ENCODE measurements at places on chromosomes 13 and 19.

DNA sequence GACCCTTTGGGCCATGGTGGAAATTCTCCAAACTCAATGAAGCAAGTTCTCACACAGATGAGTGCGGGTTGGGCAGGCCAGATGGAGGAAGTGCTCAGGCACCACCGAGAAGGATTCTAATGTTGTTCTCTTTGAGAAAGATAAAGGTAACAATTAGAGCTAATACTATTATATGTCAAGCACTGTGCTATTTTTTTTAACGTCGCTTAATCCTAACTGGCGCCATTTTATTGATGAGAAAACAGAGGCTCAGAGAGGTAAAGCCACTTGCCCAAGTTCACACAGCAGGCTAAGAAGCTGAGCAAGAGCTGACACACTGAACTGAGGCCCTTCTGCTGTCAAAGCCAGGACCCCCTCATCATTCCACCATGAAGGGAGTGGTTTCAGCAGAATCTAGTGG lies 1.0 kb downstream of the FBL start:
- DNase-seq: no peak

GRCh38 chr13:50227361-50227760 lies 212.1 kb downstream of the KCNRG start:
- DNase-seq: no peak

- no peak for DNase-seq
Measured at GRCh38 chr19:42279155-42279901, 10.3 kb downstream of the CIC start.

GRCh38 chr19:10352764-10353671 lies 13.6 kb upstream of the ICAM3 start:
- DNase-seq: no peak

DNA sequence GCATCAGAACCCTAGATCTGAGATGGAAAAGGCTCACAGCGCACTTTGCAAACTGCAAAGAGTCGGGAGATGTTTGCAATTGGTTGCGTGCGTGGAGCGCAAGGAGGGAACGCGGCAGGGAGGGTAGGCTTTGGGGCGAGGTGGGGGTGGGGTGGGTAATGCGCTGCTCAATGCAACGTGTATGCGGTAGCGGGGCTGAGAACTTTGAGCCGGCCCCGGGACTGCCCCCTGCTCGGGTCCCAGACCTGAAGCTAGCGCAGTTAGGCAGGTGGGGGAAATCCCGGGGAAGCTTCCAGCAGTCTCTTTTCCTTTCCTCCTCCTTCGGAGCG lies 971 bp downstream of the FOSB start:
- DNase-seq: no peak

DNA sequence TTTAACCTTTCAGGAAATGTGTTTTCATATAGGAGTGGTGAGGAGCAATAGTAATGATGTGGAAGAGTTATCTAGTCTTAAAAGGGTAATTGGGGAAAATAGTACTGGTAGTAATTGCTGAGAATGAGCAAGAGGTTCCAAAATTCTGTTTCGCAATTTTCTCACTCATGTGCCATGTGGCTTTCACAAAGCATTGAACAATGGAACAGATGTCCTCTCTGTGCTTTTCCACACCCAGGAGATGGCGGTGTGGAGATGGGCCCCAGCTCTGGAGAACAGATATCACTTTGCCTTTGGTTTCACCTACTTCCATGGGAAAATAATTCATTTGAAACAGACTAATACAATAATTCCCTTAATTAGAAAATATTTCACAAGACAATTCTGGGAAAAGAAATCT lies 170.0 kb upstream of the SLC10A2 start:
- DNase-seq: no peak

GRCh38 chr19:49430678-49431329 lies 5.6 kb downstream of the GFY start:
- no peak for DNase-seq

DNA sequence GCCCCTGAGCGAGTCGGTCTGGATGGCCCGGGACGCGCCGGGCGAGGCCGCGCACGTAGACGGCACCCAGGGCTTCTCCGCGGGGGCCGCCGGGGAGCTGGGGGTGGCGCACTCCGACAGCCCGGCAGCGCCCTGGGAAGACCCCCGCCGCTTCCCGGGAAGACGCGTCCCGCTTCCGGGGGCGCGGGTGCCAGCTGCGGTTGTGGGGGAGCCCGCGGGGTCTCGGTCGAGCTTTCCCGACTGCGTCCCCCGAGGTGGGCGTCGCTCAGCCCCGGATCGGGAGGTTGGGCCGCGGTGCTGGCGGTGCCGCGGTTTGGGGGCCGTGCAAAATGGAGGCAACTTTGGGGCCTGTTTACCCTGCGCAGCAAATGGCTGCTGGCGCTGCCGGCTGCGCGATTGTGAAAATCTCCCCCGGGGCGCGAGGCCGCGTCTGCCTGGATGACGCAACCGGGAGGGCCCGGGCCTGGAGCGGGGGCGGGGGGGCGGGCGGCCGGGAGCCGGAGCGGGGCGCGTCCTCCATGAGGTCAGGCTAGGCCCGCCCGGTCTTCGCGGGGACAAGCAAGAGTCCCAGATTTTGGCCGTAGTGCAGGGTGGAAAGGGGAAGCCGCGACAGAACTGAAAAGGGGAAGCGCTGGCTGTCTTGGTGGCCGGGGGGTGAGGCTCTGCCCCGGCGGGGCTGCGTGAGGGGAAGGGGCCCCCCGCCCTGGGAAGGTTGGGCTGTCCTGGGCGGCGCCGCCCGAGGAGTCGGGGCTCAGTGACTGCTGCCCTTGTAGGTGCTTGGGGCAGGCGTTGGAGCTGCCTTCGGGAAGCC lies 11.3 kb downstream of the PEAK3 start:
- DNase-seq: peak; percentile 95

DNA sequence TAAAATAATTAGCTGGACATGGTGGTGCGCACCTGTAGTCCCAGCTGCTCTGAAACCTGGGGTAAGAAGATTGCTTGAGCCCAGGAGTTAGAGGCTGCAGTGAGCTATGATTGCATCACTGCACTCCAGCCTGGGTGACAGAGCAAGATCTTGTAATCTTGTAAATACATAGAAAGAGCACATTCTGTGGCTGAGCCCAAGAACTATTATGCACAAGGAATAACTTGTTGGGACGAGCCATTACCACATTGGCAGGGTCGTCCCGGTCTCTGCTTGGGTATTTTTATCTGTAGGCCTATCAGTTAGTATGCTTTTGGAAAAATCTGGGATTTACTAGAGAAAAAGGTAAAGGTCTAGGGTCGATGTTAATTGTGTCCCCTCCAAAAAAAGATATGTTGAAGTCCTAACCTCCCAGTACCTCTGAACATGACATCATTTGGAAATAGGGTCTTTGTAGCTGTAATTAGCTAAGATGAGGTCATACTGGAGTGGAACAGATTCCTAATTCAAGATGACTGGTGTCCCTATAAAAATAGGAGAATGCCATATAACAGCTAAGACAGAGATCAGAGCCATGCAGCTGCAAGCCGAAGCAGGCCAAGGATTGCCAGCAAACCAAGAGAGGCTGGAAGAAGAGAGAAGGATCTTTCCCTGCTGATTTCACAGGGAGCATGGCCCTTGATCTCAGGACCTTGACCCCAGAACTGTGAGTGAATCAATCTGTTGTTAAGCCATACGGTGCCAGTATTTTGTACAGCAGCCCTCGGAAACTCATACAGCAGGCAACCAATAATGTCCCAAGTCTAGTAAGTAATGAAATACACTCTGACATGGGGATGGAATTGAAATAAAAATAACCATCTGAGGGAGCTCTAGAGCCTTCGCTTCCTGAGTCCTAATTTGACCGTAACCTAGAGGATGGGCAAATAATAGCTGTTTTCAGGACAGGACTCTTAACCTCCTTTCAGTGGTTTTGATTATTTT lies 77.0 kb downstream of the TM9SF2 start:
- DNase-seq: no peak

DNA sequence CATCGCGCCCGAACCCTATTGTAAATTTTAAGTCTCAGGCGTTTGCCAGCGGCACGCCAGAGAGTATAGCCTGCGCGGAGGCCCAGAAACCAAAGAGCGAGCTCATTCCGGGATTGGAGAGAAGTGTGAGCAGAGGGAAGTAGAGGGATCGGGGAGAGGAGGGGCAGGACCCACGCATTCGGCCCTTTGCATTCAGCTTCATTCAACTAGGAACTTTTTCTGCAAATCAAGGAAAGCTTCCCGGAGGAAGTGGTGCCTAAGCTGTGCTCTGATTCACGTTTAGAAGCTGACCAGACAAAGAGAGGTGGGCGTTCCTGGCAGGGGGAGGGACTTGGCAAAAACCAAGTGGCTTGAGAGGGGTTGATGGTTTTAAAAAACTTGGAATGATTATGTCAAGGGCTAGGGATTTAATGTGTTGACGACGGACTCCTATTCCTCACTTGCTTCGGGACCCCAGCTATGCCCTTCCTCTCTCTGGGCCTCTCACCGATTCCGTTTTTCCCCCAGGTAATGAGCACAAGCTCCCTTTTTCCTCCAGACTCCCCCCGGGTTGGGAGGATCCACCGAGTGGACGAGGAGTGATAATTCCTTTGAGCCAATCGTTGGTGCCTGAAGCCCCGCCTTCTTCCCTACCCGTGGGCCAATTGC lies 811 bp upstream of the PRMT1 start:
- peak; percentile 95 for DNase-seq

DNA sequence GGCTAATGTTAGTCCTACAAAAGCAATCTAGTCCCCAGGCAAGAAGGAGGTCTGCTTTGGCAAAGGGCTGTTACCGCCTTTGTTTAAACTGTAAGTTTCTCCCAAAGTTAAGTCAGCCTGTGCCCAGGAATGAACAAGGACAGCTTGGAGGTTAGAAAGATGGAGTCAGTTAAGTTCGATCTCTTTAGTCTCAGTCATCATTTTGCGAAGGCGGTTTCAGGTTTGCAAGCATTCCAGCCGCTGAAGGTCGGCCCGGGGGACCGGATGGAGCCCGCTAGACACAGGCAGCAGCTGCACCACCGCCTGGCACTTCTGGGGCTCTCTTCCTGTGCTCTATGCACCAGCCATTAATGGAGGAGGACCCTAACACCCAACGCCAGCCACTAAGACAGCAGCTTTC lies 91.3 kb downstream of the STK24 start:
- no peak for DNase-seq

DNA sequence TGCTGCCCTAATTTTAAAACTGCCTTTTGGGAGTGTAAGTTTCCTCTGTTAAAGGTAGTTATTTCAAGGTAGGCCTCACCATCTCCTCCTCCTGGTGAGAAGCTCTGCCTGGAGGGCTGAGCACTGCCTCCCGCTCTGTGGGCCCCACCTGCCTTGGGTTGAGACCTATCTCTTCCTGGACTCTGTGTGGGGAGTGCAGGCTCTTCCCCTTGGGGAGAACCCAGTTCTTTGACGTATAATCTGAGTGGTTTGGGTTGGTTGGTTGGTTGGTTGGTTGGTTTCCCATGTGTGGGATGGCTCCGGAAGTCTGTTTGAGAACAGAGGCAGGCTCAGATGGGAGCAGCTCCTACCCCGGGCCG lies 39.1 kb downstream of the ACTN4 start:
- peak; percentile 80 for DNase-seq

GRCh38 chr19:50649433-50650391 lies at the start of gene C19orf81:
TSS of gene C19orf81 (plus strand) at chr19:50649445. CDS start at chr19:50649445, 0 bp downstream.
- no peak for DNase-seq

- no peak for DNase-seq
Measured at GRCh38 chr13:94305934-94306333, 173.5 kb downstream of the DCT start.

DNA sequence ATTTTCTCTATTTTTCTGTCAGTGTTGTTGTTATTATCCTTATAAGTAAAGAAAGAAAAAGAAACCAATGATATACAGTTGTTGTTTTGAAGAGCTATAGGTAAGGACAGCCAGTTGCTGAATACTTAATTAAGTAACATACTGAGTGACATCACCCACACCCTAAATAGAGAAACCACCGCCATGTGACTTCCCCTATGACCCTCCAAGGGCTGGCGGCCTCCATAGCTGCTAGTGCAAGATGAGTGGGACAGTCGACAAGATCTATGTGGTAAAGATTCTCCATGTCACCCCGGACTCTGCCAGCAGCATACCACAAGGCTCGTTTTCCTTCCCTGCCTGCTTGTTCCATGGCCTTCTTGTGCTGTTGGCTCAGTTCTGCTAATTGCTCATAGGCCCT lies 221.1 kb downstream of the DNAJC15 start:
- DNase-seq: peak; percentile 38

- DNase-seq: no peak
Measured at GRCh38 chr19:10718205-10719196, 622 bp downstream of the DNM2 start.

DNA sequence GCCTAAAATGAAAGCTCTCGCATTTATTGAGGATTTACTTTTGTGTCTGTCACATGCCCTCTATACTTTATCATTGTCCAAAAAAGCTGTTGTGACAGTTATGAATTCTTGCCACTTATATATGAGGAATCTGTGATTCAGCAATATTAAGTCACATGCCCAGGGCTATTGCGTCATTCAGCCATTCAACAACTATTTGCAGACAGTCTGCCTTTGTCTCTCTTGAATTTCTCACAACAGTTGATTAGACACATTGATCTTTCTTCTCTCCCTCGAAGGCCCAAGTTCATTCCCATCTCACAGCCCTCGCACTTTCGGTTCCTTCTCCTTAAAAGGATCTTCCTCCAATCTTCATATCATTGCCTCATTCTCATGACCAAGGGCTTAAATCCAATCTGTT lies 342.6 kb downstream of the MZT1 start:
- DNase-seq: peak; percentile 38

DNA sequence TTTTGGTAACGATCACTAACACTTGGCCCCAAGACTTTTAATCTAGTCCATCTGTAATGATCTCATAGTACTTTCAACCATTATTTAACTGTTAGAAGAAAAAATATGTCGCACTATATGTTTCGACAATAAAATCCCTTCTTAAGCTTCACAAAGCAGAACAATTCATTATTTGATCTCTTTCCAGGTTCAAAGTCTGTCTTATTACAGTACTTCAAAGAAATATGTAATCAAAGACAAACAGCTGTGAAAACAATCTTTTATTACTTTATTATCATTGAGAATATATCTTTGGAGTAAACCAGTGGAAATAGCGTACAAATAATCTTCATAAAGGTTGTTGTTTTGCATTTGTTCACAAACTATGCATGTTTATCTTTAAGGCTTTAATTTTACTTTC lies 93.5 kb downstream of the DACH1 start:
- no peak for DNase-seq

- DNase-seq: no peak
Measured at GRCh38 chr13:97072297-97072696, 78.0 kb upstream of the OXGR1 start.

- DNase-seq: peak; percentile 23
Measured at GRCh38 chr13:109787135-109787954, 962 bp upstream of the IRS2 start.

DNA sequence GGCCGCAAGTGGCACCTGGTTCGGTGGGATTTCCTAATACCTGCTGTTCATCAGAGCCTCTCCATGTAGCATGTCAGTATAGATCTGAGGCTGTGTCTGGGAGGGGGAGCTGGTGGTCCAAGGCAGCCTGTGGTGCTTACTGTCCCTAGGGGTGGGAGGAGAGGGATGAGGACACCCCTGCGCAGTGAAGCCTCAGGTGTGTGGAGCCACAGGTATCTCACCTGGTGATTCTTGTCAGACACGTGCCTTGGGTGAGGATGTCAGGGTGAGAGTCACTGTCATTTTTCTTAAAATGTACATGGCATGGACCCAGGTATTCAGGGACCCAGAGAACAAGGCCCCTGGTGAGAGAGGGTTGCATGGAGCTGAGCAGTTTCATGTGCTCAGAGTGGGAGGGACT lies 11.7 kb downstream of the CEACAM4 start:
- no peak for DNase-seq
